ENCODE measurements at places on chromosomes 3 and 15. TPM values are rescaled to one million over a fixed set of nuclear protein-coding genes. Genes with fewer than 3 reads are reported as not detected.
A peak's percentile ranks its signal among the peaks of the same experiment; 100 is the strongest.

The CPLX3 gene
- 0.17 TPM for total RNA-seq

The NTRK3 gene
- total RNA-seq: not detected

The LRRC31 gene
- not detected for total RNA-seq

The SLC9A9 gene
- total RNA-seq: 9.9 TPM

DNA sequence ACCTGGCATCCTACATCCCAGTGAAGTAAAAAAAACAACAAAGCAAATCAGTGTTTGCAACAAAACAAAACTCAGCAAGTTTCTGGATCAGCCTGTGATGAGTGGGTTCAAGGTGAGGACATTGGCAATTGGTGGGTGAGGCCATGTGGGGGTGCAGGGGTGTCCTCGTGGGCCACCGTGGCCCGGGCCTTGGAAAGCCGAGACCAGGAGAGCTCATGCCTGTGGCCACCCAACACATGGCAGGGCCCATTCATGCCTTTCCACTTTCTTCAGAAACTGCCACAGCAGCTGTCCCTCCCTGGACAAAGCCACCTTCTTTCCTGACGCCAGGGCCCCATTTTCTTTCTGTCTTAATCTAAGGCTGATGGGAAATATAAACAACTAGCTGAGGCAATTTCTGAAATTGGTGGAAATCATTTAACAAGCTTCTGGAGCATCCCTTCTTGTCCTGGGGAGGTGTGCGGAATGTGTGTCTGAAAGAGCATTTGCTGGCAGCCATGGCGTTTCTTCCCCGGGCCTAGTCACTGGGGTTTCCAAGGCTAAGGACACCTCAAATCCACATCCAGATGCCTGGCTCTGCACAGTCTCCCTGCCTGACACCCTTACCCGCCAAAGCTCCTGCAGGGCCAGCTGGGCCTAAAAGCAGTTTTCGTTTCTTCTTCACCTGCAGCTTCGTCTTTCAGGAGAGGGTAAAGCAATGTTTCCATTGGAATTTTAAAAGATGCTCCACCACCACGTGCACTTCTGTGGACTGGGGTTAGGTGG is 34.1 kb upstream of the SFMBT1 start:
- no peaks in the 10 kb centered on the region for H3K36me3 ChIP-seq
- no peak overlapping the region for H3K4me3 ChIP-seq
- H3K27ac ChIP-seq: no peak overlapping the region
- DNase-seq: peak; percentile 18
- H3K4me1 ChIP-seq: no peaks in the 10 kb centered on the region

GRCh38 chr3:152667267-152667666 is 167.7 kb upstream of the P2RY1 start:
- H3K27ac ChIP-seq: no peak overlapping the region
- no peak for DNase-seq
- H3K27me3 ChIP-seq: peaks cover 8% of the 10 kb centered on the region
- H3K4me1 ChIP-seq: peaks cover 4% of the 10 kb centered on the region

- H3K27ac ChIP-seq: no peak overlapping the region
- H3K4me1 ChIP-seq: no peaks in the 10 kb centered on the region
- H3K27me3 ChIP-seq: peaks cover 6% of the 10 kb centered on the region
- no peak for DNase-seq
Observed at GRCh38 chr3:170732660-170733245, 137.2 kb downstream of the RPL22L1 start.

DNA sequence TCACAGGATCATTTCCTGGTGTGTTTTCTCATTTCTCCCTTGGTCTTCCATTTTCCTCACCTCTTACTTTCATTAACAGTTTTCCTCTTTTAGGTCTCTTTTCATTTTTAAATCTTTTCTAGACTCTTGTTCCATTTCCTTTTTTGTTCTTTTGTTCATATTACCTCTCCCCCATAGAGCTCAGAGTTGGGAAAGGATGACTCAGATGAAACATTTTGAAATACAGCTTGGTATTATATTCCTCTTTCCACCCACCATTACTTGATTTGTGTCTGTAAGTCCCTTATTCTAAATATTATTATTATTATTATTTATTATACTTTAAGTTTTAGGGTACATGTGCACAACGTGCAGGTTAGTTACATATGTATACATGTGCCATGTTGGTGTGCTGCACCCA is 153.1 kb downstream of the VGLL3 start:
- H3K27me3 ChIP-seq: no peaks in the 10 kb centered on the region
- H3K27ac ChIP-seq: no peak overlapping the region
- no peak overlapping the region for H3K4me3 ChIP-seq
- H3K36me3 ChIP-seq: no peaks in the 10 kb centered on the region
- H3K4me1 ChIP-seq: no peaks in the 10 kb centered on the region
